ENCODE measurements at places on chromosomes 1 and 21. TPM values are rescaled to one million over a fixed set of nuclear protein-coding genes. Genes with fewer than 3 reads are reported as not detected.

GRCh38 chr21:16587681-16588375 lies 858.0 kb downstream of the USP25 start:
- no peaks in the 10 kb centered on the region for H3K36me3 ChIP-seq
- no peaks in the 10 kb centered on the region for H3K4me1 ChIP-seq
- no peak overlapping the region for H3K4me3 ChIP-seq

DNA sequence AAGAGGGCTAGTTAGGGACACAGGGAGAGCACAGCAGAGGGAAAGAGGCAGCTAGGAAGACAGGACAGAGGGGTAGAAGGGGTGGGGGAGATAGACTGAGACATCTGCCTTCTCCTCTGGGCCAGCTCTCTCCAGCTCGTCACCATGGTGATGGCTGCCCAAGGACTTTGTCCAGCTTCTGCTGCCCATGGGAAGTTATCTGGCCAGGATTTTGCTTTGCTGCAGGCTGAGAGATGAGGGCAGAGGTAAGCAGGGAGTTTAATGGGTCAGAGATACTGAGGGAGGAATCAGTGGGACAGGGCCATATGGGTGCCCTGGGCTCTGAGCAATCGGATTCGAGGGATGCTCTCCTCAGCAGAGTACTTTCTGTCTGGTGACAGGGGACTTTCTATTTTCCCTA lies 34.5 kb upstream of the GPR37L1 start:
- no peak overlapping the region for H3K27ac ChIP-seq
- H3K4me1 ChIP-seq = peaks cover 19% of the 10 kb centered on the region
- no peaks in the 10 kb centered on the region for H3K36me3 ChIP-seq
- 0 out of 2 replicates have a peak, but pooled peaks cover 3% of the 10 kb centered on the region for H3K27me3 ChIP-seq
- H3K4me3 ChIP-seq = no peak overlapping the region

- peaks cover 24% of the 10 kb centered on the region for H3K4me1 ChIP-seq
- no peaks in the 10 kb centered on the region for H3K27me3 ChIP-seq
- H3K27ac ChIP-seq = no peak overlapping the region
- no peaks in the 10 kb centered on the region for H3K36me3 ChIP-seq
- H3K4me3 ChIP-seq = no peak overlapping the region
- DNase-seq = no peak
Measured at GRCh38 chr1:48048064-48048463, 50.9 kb upstream of the TRABD2B start.

DNA sequence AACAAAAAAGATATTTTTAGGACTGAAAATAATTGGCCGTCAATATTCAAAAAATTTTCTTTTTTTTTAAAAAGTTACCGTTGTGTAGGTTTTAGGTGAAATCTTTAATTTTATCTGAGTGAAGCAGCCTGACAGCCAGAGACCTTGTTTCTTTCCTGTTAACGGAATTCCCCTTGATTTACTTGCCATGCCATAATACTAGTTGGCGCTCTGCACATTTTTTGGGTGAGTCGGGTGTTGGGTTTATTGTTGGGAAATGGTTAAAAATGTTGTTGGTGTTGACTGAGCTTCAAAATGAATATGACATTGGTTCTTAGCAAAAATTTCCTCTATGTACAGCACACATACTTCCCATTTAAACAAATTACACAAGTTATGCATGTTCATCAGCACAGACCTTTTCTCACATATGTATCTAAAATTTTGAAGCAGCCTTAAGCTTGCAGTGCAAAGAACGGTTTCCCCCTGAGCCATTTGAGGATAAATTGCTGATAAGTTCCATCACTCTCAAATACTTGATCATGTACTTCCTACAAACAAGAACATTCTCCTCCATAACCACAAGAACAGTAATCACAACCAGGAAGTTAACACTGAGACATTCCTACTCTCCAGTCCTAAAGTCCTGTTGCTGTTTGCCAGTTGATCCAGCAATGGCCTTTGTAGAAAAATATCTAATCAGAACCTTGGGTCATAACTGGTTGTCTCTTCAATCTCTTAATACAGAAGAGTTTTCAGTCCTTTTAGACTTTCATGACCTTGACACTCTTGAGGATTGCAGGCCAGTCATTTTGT lies 34.2 kb downstream of the CAMTA1 start:
- no peak overlapping the region for H3K4me3 ChIP-seq
- H3K4me1 ChIP-seq = peaks cover 3% of the 10 kb centered on the region
- no peak overlapping the region for H3K27ac ChIP-seq
- no peaks in the 10 kb centered on the region for H3K27me3 ChIP-seq

- H3K27ac ChIP-seq = no peak overlapping the region
- no peak for DNase-seq
- H3K27me3 ChIP-seq = no peaks in the 10 kb centered on the region
- no peak overlapping the region for H3K4me3 ChIP-seq
- H3K36me3 ChIP-seq = no peaks in the 10 kb centered on the region
- peaks cover 19% of the 10 kb centered on the region for H3K4me1 ChIP-seq
Measured at GRCh38 chr1:6861075-6861724, 75.9 kb downstream of the CAMTA1 start.

Gene CSF3R
- not detected for total RNA-seq

GRCh38 chr1:175530622-175531375 lies 212.6 kb downstream of the TNR start:
- DNase-seq = no peak
- H3K4me1 ChIP-seq = no peaks in the 10 kb centered on the region
- no peaks in the 10 kb centered on the region for H3K36me3 ChIP-seq
- H3K27me3 ChIP-seq = no peaks in the 10 kb centered on the region
- H3K4me3 ChIP-seq = no peak overlapping the region
- no peak overlapping the region for H3K27ac ChIP-seq

DNA sequence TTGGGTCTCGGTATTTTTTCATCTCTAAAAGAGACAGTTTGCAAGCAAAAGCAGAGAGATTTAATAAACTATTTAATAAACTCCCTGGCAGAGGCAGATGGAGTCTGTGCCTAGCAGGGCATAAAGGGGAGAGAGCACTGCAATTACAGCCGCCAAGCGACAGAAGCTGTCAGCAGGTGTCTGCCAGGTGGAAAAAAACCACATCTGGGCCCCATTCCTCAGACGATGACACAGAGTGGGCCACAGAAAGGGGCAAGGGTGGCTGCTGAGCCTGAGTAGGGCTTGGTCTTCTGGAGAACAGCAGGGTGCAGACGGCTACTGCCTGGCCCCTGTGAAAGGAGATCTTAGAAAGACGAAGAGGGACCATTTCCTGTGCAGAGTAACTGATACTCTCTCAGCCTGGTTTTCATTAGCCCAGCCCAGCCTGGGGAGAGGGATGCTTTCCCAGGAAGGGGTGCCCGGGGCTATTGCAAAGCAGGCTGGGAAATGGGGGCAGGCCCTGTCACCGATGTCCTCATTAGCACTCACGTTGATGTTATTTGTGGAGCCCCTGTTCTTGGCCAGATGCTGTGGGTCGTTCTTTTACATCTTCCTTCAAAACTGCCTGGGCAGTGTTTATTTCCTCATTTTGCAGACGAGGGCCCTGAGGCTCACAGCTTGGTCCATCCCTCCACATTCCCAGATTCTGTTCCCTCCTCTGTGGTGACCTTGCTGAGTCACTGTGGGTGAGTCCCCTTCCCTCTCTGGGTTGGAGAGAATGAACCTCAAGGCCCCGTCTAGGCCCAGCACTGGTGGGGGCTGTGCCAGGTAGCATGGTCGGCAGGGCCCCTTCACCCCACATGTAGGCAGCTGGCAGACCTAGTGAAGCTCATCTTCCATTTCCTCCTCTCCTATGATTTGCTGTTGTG lies 472.7 kb downstream of the PTPRU start:
- H3K27me3 ChIP-seq = no peaks in the 10 kb centered on the region
- peak; percentile 86 for DNase-seq
- H3K36me3 ChIP-seq = no peaks in the 10 kb centered on the region
- 0 out of 2 replicates have a peak overlapping the region, but pooled peaks have one; percentile 5 for H3K4me3 ChIP-seq
- H3K4me1 ChIP-seq = peaks cover 41% of the 10 kb centered on the region

Gene NBPF6
- 0.69 TPM for total RNA-seq

- H3K4me3 ChIP-seq = no peak overlapping the region
- H3K27me3 ChIP-seq = no peaks in the 10 kb centered on the region
- no peak overlapping the region for H3K27ac ChIP-seq
- peaks cover 8% of the 10 kb centered on the region for H3K4me1 ChIP-seq
Measured at GRCh38 chr1:5994713-5995621, 2.7 kb upstream of the NPHP4 start.

DNA sequence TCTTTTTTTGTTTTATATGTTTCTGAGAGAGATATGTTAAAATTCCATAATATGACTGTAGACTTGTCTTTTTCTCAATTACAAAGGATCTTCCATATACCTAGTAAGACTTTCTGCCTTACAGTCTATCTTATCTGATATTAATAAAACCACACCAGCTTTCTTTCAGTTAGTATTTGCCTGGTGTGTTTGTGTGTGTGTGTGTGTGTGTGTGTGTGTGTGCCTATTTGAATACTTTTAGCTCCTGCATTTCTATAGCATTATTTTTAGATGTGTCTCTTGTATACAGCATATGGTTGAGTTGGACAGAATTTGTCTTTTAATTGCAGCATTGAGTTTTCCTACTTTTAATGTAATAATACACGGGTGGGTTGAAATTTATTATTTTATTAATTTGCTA lies 27.5 kb downstream of the ST6GALNAC3 start:
- H3K27ac ChIP-seq = no peak overlapping the region
- no peaks in the 10 kb centered on the region for H3K36me3 ChIP-seq

GRCh38 chr1:64006276-64007051 lies 197.0 kb upstream of the UBE2U start:
- no peaks in the 10 kb centered on the region for H3K27me3 ChIP-seq
- H3K4me3 ChIP-seq = no peak overlapping the region
- H3K4me1 ChIP-seq = peaks cover 13% of the 10 kb centered on the region
- no peak overlapping the region for H3K27ac ChIP-seq

Gene EPHA8
- 1.3 TPM for total RNA-seq

- H3K4me1 ChIP-seq = no peaks in the 10 kb centered on the region
- H3K4me3 ChIP-seq = no peak overlapping the region
- 0 out of 2 replicates have a peak, but pooled peaks cover 6% of the 10 kb centered on the region for H3K27me3 ChIP-seq
- DNase-seq = no peak
Measured at GRCh38 chr1:34712007-34712688, 42.7 kb upstream of the GJB5 start.

Gene KCNE1
- total RNA-seq = 0.06 TPM

DNA sequence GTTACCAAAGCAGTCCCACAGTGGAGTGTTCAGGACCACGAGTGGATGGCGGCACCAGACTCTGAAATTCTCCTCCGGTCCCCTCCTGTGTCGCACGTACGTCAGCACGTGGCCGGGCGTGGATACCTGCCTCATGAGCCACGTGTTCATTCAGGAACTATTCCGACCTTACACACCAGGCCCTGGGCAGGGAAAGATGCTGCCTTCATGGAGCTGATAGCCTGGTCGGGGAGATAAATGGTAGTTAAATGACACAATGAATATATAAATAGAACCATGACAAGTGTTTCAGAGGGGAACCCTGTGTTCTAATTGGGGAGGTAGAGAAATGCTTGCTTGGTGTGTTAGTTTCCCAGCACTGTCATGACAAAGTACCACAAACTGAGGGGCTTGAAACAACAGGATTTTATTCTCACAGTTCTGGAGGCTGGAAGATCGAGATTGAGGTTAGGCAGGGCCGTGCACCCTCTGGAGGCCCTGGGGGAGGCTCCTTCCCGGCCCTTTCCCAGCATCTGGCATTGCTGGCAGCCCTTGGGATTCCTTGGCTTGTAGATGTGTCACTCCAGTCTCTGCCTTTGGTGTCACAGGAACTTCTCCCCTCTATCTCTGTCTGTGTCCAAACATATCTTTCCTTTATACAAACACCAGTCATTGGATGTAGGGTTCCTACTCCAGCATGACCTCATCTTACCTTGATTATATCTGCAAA lies 28.9 kb upstream of the GPR137B start:
- H3K4me3 ChIP-seq = no peak overlapping the region
- no peak for DNase-seq
- H3K36me3 ChIP-seq = no peaks in the 10 kb centered on the region
- H3K27me3 ChIP-seq = no peaks in the 10 kb centered on the region
- no peaks in the 10 kb centered on the region for H3K4me1 ChIP-seq

DNA sequence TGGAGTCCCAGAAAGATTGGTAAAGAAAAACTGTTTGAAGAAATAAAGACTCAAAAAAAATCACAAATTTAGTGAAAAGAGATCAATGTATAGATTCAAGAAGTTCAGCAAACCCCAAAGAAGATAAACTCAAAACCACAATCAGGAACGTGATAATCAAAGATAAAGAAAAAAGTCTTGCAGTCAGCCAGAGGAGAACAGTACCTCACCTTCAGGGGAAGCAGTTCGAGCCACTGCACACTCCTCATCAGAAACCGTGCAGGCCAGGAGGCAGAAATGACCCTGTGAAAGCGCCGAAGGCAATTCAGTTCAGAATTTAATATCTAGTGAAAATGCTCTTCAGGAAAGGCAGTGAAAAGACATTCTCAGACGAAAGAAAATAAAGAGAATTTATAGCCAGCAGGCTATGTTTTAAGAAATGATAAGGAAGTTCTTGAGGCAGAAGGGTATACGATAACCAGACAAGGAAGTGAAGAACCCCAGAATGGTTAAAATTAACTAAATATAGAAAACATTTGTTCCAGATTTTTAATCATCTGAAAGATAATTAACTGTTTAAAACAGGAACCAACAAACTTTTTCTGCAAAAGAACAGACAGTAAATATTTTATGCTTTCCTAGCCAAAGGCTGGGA lies 13.5 kb upstream of the SUMO3 start:
- no peak for DNase-seq
- H3K4me3 ChIP-seq = no peak overlapping the region
- no peaks in the 10 kb centered on the region for H3K27me3 ChIP-seq
- no peak overlapping the region for H3K27ac ChIP-seq

GRCh38 chr1:1144122-1144842 lies 28.4 kb upstream of the C1orf159 start:
- peak; percentile 62 for DNase-seq
- no peaks in the 10 kb centered on the region for H3K36me3 ChIP-seq

Gene EGLN1
- 26.7 TPM for total RNA-seq

Gene CACNA1E
- total RNA-seq = 0.02 TPM

DNA sequence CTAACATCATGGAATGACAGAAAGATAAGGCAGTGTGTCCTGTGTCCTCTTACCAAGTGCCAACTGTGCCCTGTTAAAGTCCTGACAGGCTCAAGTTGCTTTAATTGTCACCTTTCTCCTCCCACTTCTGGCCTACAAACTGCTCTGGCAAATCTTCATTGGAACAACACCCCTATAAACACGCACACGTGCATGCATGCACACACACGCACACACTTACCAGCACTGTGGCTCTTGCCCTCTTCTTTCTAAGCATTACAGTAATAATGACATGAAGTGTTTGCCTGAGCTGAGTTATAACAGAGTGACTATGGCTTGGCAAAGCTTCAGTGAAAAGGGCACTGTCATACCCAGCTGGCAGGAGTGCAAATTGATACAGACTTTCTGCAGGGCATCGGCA lies 82.3 kb upstream of the SYT6 start:
- H3K4me1 ChIP-seq = no peaks in the 10 kb centered on the region
- H3K4me3 ChIP-seq = no peak overlapping the region
- H3K36me3 ChIP-seq = no peaks in the 10 kb centered on the region
- H3K27ac ChIP-seq = no peak overlapping the region
- DNase-seq = no peak
